Frontal cortex (tissue), 4 donors: ENCODE measurements at places on chromosomes 4 and X. TPM values are rescaled to one million over a fixed set of nuclear protein-coding genes. Genes with fewer than 3 reads are reported as not detected.

DNA sequence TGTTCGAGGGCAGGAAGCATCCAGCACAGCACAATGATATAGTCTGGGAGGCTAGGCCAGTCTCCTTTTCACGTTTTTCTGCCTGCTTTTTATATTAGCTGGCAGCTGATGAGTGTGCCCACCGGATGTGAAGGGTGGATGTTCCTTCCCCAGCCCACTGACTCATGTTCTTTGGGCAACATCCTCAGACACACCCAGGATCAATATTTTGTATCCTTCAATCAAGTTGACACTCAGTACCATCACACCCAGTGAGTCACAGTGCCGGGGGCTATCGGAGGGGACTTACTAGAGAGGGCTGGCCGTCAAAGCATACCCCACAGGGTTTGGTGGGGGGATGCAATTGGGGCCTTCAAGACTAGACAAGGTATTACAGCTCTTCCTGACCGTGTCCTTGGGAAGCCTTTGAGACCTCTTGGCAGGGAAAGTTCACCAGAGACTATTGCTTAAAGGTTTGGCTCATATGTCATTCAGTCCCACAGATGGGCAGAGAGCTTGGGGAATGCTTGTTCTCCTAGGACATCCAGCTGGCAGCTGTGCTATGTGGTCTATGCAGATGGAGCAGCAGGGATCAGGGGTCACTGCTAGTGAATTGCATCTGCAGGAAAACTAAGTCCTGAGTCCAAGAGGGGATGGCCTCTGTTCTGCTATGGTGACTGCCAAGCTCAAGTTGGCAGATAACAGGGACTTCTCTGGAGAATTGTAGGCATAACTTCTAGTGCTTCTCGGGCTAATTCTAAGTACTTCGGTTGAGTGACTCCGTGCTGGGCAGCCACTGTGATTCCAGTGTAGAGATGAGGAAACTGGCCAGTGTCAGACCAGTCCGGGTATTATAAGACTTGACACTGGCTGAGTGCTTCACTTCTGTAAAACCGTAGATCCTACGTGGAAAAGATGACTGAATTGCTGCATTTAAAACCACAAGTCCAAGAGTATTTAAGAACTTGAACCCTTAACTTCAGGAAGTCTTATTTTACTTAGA, 12.9 kb upstream of the WDR1 start:
- DNase-seq = no peak

GRCh38 chr4:118810991-118811764, 24.7 kb downstream of the SEC24D start:
- no peak for DNase-seq

- no peak for DNase-seq
Measured at GRCh38 chr4:187711586-187711985, 284.0 kb upstream of the ZFP42 start.

GRCh38 chr4:74667944-74668343, 126.4 kb downstream of the BTC start:
- no peak for DNase-seq

Gene SATL1
- total RNA-seq = 1.2 TPM

Gene ABLIM2
- 9.4 TPM for total RNA-seq

Gene TMEM271
- 15.9 TPM for total RNA-seq

DNA sequence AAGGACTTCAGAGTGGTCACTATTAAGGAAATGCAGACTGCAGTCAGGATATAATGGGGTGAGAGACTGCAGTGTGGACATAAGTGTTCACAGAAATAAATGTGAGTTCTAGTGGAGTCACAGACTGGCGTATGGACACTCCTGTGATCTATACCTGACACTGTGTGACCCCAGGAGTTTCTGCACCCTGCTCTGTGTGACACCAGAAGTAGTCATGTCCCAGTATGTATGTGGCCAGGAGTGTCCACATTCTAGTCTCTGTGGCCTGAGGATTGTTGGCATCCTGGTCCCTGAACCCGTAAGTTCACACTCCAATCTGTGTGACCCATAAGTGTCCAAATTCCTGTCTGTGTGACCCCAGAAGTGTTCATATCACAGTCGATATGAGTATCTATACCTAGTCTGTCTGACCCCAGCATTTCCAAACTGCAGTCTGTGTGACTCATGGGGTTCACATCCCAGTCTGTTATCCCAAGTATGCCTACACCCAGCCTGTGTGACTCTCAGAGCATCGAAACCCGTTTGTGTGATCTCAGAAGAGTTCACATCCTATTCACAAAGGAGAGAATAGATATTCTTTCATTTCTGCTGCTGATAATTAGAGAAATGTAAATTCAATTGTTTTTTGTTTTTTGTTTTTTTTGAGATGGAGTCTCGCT, 16.3 kb downstream of the WDR13 start:
- DNase-seq = no peak

Gene DMRTC1B
- total RNA-seq = 0.41 TPM

Gene ZFX
- total RNA-seq = 46.1 TPM

DNA sequence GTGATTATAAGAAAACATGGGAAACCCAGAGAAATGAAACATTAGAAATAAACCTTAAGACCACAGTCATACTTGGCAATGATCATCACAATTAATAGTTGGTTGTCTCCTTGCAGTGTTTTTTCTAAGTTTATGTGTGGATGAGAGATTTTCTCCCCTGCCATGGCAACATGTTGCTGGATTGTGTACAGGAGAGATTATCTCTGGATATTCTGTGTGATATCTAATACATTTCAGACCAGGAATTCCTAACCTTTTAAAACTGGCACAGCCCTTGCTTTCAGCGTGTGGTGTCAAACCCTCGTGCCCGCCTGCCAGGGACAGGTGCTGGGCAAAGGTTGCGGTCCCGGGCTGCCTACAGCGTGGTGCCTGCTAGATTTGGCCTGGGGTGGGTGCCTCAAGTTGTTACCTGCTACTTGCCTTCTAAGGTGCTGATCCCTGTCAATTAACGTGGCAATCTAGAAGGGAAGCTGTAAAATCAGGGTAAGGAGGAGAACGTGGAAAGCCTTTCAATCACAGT, 100.5 kb downstream of the TMEM131L start:
- DNase-seq = no peak

Gene UGT2B15
- not detected for total RNA-seq

- no peak for DNase-seq
Measured at GRCh38 chr4:76782837-76783236, 115.1 kb downstream of the SOWAHB start.

Gene RNF150
- 28.5 TPM for total RNA-seq

Gene POU3F4
- 16.3 TPM for total RNA-seq

Gene PLP1
- total RNA-seq = 11.8 TPM

DNA sequence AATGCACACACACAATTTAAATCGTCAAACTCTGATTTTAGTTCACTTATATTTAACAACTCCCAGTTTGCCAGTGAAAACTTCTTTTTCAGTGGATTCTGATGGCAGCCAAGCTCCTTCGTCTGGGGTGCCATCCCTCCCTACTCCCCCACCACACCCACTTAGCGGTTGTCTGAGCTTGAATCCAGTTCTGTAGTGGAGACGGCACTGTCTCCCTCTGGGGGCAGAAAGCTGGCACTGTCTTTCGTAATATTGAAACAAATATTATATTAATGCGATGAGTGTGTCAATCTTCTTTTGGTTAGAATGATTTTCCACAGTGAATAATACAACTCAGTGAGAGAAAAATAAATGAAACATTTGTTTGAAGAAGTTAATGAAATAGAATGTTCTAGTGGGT, 5.4 kb downstream of the MEPE start:
- DNase-seq = no peak

Gene DDIT4L
- total RNA-seq = 0.41 TPM

DNA sequence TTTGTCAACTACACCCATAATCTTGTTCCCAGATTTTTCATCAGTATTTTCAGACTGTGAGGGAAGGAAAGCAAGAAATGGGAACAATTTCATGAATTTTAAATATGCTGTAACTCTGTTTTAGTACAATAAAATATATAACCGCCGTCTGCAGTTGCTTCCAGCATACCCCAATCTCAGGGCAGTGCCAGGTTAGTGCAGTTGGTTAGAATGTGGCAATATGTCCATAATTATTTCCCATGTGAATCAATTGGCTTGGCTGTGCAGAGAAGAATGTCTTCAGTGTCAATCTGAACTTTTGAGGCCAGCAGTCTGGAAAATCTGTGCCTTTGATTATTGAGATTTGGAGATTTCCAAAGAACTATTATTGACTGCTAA, 5.0 kb upstream of the MMAA start:
- DNase-seq = no peak

- peak; percentile 36 for DNase-seq
Measured at GRCh38 chr4:147160908-147161513, 215.3 kb upstream of the TTC29 start.

Gene DGKK
- total RNA-seq = 0.41 TPM

Gene KLHL4
- 31.4 TPM for total RNA-seq

DNA sequence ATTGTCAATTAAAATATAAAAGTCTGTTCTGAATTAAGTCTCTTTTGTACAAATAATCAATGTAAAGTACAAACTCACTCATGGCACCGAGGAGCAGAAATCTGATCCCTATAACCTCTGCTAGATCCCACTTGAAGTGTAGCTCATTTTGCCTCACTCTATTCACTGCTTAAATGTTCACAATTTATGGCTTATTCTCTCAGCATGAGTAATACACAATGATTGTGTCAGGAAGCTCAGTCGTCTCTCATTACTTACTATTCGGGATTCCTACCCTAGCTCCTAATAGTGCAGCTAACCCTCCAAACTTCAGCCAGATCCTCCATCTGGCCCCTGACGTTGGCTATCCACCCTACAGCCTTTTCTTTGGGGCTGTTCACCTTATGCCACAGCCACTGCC, 4.7 kb upstream of the AMMECR1 start:
- no peak for DNase-seq

Gene TMEM187
- 1.6 TPM for total RNA-seq

- no peak for DNase-seq
Measured at GRCh38 chr4:100290585-100290984, 100.3 kb upstream of the DDIT4L start.

Gene USP17L28
- total RNA-seq = not detected

Gene RRH
- total RNA-seq = 0.41 TPM

- DNase-seq = no peak
Measured at GRCh38 chrX:12617241-12617640, 174.0 kb upstream of the PRPS2 start.

Gene UFSP2
- 42.8 TPM for total RNA-seq

GRCh38 chr4:170087163-170087700, 2.5 kb downstream of the AADAT start:
- DNase-seq = no peak

GRCh38 chr4:110357521-110357920, 118.4 kb upstream of the ENPEP start:
- no peak for DNase-seq

DNA sequence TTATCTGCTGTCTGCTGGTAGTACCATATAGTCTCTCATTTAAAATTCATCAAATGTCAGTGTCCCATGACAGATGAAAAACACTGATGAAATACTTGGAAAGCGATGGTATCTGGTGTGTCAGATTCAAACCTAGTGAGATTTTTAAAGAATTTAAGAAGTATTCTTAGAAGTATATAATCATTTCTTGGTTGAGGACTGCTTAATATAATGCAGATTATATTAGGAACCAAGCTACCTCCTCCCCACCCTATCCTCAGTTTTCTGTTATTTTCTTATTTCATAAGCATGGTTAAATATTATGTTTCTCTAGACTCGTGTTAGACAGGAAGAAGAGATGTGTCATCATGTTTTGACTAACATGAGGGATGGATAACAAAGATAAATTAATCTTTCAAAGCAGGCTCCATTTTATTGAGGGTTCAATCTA, 118.5 kb downstream of the GLUD2 start:
- DNase-seq = no peak

Gene PLAC1
- total RNA-seq = not detected

- DNase-seq = no peak
Measured at GRCh38 chr4:19472666-19473065, 779.0 kb upstream of the SLIT2 start.

- no peak for DNase-seq
Measured at GRCh38 chrX:117147249-117147648, 684.5 kb upstream of the CT83 start.

Gene HAND2
- not detected for total RNA-seq

Gene LRRC66
- total RNA-seq = 0.41 TPM

- DNase-seq = no peak
Measured at GRCh38 chr4:5143306-5143861, 92.1 kb downstream of the STK32B start.

Gene MGARP
- 0.82 TPM for total RNA-seq

DNA sequence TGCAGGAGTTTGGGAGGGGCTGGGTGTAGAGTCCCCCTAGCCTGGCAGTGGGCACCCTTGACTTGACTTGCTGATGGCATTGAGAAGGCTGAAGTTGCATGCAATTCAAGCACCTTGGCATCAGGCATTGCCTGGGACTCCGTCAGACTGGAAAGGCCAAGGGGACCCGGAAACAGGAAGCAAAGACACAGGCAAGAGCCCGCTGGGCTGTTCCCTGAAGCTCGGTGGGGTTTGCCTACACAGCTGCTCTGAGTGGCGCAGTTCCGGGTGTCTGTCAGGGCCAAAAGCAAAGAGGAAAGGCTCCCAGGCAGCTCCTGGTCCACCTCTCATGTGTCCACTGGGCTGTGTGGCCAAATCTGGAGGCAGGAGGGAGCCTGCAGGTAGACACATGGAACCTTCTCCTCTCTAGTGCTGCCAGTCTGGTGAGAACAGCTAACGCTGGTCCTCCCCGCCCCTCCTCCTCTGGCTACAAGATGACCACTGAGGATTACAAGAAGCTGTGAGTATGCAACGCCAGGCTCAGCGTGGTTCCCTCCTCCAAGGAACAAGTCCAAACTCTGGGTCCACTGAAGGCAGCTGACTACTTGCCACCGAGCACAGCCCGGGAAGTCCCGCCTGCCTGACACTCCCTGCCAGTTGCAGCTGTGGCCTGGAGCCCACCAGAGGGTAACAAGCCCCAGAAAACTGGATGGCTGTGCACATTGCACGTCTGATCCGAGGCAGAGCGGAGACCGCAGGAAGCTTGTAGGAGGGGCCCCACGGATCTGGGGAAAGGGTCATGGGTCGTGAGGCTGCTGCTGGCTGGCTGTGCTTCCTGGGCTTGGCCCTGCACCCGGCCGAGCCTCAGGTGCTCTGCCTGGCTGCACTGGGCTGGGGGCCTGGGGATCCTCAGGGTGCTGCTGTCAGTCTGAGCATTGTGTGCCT, 20.1 kb downstream of the ZNF185 start:
- no peak for DNase-seq

Gene CFAP47
- total RNA-seq = 5.3 TPM

Gene MSX1
- 2.9 TPM for total RNA-seq

- no peak for DNase-seq
Measured at GRCh38 chr4:88295656-88296055, 11.3 kb upstream of the PPM1K start.

DNA sequence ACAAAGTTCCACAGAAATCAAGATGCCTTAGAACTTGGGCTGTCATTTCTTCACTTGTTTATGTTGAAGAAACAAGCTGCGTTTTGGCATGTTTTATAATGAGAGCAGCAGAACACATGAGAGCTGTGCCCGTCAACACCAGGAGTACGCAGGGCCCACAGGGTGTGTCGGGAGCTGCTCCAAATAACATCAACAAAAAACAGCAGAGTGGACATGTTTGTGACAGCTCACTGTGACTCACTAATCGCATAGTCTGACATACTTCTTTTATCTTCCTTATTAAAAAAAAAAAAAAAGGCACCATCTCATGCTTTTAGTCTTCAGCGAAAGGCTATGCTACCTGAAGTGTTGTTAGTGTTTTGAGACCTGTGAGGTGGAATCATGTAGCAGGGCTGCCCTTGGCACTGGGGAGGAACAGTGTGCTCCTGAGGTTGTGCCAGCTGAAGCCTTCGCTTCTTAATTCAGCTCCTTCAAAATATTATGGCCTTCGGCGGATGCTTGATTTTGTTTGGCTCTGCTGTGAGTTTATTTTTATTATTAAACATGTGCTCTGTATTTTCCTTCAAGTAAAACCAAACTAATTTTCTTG, 32.8 kb downstream of the FHDC1 start:
- no peak for DNase-seq
